CD8-positive, alpha-beta T cell (primary cell): ENCODE measurements at places on chromosomes 7 and 10. TPM values are rescaled to one million over a fixed set of nuclear protein-coding genes. Genes with fewer than 3 reads are reported as not detected.

The ACTA2 gene
- total RNA-seq, result 2.3 TPM

The CACNB2 gene
- not detected for total RNA-seq

GRCh38 chr7:154872811-154873499 lies 130.0 kb downstream of the PAXIP1 start:
- no peak for DNase-seq

DNA sequence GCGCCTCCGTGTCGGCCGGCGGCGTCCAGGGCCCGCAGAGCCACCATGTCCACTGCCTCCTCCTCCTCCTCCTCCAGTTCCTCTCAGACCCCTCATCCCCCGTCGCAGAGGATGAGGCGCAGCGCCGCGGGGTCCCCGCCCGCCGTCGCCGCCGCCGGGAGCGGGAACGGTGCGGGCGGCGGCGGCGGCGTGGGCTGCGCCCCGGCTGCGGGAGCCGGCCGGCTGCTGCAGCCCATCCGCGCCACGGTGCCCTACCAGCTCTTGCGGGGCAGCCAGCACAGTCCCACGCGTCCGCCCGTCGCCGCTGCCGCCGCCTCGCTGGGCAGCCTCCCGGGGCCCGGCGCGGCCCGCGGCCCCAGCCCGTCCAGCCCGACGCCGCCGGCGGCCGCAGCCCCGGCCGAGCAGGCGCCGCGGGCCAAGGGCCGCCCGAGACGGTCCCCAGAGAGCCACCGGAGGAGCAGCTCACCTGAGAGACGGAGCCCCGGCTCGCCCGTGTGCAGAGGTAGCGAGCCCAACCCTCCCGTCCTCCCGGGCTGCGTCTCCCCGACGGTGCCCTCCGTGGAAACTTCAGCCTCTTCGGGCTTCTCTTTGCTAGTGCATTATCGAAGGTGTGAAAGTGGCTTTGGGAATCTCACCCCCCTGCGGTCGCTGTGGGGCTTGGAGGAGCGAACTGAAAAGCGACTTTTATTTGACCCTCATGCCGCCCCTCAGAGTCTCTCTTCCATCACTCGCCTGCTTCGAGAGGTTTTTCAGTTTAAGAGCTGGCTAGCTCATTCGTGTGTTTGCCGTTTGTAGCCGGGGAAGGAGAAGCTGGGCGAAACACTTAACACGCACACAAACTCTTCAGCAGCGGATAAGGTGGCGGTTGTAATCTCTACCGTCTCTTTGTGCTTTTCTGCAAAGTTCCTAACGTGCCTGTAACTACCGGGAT lies 975 bp downstream of the GLCCI1 start:
- DNase-seq, result peak; percentile 24

DNA sequence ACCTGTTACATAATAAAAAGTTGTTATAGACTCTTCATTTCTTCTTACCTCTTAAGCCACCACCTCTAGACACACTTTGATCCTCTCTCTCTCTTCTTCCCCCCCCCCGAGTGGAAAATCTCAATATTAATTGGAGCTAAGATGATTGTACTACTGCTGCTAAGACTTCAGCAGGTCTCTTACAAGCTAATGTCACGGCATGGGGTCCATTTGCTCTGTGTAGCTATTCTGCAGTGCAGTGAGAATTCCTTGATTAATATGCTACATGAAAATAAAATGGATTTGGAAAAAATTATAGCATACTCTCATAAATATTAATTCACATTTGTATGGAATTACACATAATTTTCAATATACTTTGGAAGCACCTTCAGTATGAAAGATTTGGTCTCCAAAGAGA lies 297.2 kb downstream of the AUTS2 start:
- DNase-seq, result no peak

The ITIH5 gene
- not detected for total RNA-seq

The PPP1R17 gene
- not detected for total RNA-seq

The ELAPOR2 gene
- total RNA-seq, result 5.7 TPM

The CYP3A5 gene
- total RNA-seq, result not detected

DNA sequence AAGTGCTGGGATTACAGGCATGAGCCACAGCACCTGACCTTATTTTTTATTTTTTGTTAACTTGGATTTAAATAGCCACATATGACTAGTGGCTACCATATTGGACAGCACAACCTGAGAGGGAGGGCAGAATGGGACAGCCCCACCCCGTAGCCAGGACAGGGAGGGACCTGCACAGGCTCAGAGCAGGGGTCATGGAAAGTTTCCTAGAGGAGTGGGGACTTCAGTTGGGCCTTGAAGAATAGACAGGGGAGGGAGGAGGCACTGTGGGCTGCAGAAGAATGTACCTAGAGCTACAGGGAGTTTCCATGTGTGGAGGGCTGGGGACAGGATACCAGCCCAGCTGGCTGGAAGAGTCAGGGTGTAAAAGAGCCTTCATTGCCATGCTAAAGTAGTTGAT lies 8.8 kb downstream of the TRIM8 start:
- no peak for DNase-seq

DNA sequence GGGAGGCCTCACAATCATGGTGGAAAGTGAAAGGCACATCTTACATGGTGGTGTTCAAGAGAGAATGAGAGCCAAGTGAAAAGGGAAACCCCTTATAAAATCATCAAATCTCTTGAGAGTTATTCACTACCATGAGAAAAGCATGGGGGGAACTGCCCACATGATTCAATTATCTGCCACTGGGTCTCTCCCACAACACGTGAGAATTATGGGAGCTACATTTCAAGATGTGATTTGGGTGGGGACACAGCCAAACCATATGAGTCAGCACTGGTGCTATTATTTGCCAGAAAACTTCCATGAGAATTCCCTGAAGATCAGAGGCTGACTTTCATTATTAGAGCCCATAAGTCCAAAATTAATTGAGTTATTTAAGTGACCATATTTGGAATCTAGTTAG lies 1001.2 kb upstream of the POT1 start:
- DNase-seq, result no peak

DNA sequence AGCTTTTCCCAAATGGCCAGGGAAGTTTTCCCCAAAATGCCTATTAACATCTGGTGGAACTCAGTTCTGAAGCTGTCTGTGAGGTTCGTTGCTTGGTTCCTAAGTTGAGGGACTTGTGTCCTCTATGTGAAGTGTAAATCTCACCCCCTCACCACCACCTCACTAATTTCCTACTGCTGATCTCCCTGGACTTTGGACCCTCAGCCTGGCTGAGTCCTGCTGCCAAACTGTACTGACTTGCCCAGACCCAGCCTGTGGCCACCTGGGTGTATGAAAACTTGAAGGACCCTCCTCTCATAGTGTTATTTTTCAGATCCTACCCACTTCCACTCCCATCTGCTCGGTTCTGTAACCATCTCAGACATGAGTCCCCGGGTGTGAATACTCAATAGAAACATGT lies 94.9 kb downstream of the MET start:
- DNase-seq, result no peak

DNA sequence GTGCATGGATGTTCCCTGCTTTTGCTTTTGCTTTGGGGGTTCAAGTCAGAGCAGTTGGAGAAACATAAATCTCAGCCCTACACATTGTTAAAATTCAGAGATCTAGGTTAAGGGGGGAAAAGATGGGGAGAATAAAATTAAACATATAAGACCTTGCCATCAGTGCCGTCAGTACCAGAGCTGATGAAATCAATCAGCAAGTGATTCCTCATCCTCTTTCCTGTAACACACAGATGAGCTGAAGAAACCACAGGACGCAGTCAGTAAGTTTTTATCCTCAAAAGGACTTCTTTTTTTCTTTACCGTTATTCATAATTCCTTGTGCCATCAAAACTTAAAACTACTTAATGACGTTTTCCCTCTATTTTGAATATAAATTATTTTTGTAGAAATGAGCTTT lies 5.9 kb downstream of the HECW1 start:
- DNase-seq, result no peak

- no peak for DNase-seq
Observed at GRCh38 chr10:17479015-17479615, 24.7 kb upstream of the ST8SIA6 start.

- no peak for DNase-seq
Observed at GRCh38 chr10:12730809-12731519, 270.5 kb downstream of the CCDC3 start.

The APBB1IP gene
- 36.8 TPM for total RNA-seq

GRCh38 chr10:108404155-108404554 lies 1239.6 kb upstream of the SORCS1 start:
- DNase-seq, result no peak

DNA sequence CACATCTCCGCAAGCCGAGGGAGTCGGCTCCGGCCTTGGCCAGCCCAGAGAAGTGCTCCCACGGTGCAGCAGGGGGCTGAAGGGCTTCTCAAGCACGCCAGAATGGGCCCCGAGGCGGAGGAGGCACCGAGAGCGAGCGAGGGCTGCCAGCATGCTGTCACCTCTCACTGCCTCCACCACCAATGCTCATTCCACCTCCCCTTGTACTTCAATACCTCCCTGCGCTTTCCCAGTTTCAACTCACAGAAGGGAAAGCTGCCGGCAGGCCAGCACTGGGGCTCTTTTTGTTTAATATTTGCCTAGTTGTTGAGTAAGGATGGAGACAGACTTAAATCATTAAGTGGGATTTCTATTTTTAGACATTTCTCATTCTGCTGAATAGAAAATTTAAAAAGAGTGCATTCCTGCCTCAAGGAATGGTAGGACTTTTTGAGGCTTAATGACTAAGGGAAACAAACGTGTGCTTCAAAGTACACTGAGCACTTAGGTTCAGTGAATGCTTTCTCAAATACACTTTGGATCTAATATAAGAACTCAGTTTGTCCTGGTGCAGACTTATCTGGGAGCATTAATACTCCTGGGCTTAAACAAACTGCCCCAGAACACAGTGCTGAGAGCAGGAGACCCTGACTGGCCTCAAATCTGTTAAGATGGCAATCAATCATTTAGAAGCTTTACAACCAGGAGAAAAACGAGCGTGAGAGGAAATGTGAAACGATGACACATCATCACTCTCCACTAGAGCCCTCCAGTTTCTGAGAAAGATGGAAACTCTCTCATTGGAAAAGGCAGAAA lies 131.2 kb downstream of the RALA start:
- no peak for DNase-seq
